Activated CD8-positive, alpha-beta memory T cell treated with anti-CD3 and anti-CD28 coated beads for 48 hours (primary cell): ENCODE measurements at places on chromosomes 11 and 22.

GRCh38 chr11:133810766-133811165 is 34.5 kb downstream of the SPATA19 start:
- DNase-seq = no peak

DNA sequence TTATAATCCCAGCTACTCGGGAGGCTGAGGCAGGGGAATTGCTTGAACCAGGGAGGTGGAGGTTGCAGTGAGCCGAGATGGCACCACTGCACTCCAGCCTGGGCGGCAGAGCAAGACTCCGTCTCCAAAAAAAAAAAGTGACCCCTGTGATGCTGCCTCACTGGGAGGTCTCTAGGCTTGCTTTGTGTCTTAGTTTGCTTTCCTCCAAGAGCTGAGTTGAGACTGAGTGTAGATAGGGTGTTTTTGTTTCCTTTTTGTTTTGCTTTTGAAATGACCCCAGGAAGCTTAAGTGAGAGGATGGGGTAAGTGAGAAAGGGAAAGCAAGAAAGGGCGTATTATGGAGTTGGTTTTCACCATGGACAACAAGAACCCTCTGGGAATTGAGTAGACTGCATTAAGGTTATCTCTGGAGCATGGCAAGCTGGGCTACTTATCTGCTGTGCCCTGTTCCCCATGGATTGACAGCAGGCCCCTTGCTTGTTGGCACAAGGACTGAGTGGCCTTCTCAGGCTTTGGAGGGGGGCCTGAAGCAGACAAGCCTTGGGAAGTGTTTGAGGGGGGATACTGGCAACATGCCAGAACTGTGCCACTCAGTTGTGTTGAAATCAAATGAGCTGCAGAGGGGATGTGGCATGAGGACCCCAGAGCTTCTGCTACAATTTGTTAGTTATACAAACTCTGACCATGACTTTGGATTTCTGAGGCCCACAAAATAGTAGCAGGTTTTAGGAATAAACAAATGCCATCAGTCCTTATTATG is 300.6 kb upstream of the C11orf87 start:
- no peak for DNase-seq

- no peak for DNase-seq
These were observed 580.4 kb downstream of the CNTN5 start for GRCh38 chr11:99601179-99601578.

DNA sequence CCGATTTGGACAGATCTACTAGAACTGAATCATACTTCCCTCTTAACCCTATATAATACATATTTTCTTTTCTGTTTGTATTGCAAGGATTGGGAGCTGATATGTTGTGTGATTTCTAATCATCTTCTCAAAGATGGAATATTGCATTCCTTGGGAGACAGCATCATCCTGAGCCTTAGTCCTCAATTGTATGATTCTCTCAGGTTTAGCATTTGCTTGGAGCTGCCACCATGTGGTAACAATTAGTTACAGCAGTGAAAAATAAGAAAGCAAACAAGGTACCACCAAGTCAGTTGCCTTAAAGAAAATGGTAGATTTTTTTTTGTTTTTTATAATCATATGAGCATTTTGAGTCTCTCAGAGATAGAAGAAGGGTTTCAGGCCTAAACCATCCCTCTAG is 11.9 kb downstream of the SNX19 start:
- DNase-seq = no peak

- no peak for DNase-seq
These were observed 47.1 kb downstream of the SLC22A12 start for GRCh38 chr11:64638018-64638665.

DNA sequence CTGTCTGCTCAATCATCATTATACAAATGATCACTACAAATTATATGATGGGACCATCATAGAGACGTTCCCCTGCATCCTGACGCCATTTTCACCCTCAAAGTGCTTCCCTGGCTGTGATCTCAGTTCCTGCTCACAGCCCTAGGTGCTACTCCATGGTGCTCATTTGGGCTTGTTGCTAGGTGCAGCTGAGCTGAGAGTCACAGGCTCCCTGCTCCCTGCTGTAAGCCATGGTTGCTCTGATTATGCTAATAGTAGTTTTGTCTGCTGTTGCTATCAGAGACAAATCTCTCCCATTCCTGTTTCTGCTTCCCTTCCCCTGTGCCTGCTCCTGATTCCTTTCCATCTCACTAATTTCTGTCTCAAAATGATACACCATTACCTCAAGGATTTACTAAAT is 474.3 kb downstream of the METTL15 start:
- no peak for DNase-seq

DNA sequence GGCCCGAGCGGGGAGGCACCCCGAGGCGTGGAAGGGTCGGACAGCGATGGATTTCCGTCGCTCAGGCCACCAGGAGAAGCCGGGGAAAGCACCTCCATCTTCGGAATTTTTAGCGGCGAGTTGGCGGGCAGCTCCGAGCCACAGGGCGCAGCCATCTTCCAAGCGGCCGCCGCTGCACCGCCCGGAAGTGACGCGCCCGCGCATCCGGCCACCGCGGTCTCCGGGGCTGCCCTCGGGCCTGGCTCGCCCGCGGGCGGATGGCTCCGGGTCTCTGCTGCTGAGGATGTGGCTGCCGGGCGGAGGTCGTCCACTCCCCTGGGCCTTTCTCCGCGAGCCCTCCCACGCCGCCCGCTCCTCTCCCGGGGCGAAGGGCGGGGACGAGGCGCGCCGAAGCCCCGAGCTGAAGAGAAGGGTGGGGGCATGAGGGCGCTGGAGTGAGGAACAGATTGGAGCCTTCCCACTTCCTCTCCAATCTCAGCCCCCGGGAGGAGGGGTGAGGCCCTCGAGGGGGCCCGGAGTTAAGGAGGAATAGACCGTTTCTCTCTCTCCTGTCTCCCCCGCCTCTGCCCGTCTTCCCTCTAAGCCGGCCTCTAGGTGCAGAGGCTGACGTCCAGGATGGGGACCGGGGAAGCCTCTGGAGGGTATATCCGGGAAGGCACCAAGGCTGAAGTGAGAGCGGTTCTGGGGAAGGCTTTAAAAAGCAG is at the start of gene MSANTD2:
TSS of gene MSANTD2 (minus strand) at position 181 of the 704 bp plus-strand sequence. CDS start at position 155, 26 bp downstream.
- peak; percentile 61 for DNase-seq

- DNase-seq = no peak
These were observed 63.1 kb downstream of the RAB30 start for GRCh38 chr11:83008581-83008923.

GRCh38 chr11:5335170-5335569 is 8.2 kb downstream of the OR51B5 start:
- no peak for DNase-seq

- no peak for DNase-seq
These were observed 2.2 kb upstream of the RPS6KA4 start for GRCh38 chr11:64356498-64357411.

DNA sequence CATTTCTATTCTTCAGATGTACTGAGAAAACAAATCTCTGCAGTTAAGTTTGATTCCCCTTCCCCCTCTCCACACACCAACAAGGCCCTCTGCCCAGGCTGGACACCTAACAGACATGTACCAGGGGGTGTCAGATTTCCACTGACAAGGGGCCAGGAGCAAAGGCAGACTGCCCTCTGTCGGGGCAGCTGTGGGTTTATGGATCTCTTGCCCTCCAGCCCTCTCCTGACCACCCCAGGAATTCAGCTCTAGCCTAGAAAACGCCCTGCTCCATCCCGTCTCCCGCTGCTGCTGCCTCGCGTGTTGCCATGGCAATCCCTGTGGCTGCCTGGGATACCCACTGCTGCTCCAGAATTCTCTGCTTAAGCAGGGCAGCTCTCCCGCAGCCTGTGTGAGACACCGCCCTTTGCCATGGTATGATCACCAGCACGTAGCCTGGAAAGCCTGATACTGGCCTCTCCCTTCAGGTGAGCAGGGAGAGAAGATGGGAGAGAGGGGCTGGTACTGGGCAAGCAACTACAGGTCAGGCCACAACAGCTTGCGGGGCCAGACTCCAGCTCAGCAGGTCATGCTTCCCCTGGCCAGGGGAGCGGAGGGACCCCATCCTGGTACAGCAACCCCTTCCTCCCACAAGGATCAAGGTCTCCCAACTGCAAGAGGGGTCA is 41.6 kb downstream of the BUD13 start:
- no peak for DNase-seq

GRCh38 chr11:25733777-25734176 is 598.2 kb upstream of the ANO3 start:
- DNase-seq = no peak

GRCh38 chr11:6022956-6023355 is 7.6 kb downstream of the OR56A1 start:
- DNase-seq = no peak

DNA sequence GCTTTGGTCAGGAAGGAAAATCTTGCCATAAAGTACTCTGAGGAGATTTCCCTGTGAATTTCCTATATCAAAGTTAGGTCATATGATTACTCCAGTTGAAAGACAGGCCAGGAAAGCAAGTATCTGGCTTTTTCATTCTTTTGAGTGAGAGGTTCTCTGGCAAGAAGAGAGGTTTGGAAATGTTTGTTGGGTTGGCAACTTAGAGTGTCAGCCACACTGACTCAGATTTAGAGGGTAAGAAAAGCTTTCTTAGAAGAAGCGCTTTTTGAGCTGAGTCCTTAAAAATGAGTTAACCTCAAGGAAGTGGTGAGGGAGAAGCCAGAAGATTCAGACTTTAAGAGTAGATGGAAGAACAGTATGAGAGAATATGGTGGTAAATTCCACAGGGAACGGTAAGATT is 86.1 kb upstream of the BDNF start:
- no peak for DNase-seq

- DNase-seq = no peak
These were observed 5.4 kb downstream of the MMP1 start for GRCh38 chr11:102792604-102793003.

DNA sequence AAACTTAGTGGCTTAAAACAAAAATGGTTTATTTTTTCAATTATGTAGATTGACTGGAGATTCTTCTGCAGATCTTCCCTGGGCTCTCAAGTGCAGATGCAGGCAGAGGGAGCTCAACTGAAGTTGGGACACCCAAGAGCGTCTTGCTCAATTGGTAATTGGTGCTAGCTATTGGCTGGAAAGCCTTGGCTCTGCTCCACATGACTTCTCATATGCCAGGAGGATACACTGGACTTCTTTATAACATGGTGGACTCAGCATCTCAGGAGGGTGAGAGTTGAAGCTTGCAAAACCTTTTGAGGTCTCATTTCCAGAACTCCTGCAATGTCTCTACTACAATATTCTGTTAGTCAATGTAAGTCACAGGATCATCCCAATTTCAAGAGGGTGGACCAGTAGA is 42.2 kb upstream of the PRSS23 start:
- no peak for DNase-seq

DNA sequence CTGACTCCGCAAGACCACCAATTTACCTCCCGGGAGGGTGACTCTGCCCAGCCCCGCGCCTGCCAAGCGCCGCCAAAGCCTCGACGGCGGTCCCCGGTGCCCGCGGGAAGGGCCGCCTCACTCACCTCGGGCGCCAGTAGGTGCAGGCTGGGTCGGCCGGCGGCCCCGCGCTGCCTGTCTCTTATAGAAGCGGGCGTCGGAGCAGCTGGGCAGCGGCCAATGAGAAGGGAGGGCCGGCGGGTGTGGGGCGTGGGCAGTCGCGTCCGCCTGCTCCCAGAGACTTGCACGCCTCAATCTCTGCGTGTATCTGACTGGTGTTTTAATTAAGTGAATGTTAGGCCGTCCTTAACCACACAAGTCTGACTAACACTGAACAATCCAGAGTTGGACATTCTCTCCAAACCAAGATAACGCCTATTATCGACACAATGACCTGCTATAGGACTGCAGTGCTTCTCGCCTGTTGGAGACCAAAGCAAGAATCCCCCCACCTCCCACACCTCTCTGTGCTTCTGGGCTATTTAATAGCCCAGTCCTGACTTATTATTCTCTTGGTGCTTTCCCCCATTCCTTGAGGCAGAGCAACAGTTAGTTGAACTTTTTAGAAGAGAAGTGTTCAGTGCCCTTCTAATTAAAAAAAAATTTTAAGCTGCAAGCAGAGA is at the start of gene TPH1:
TSS of gene TPH1 (minus strand) at position 154 of the 662 bp plus-strand sequence. CDS start 5,507 bp downstream, outside the sequence.
- DNase-seq = no peak

- DNase-seq = no peak
These were observed 169.3 kb downstream of the CTTN start for GRCh38 chr11:70567680-70568034.

GRCh38 chr22:30307041-30307574 is 17.8 kb upstream of the CASTOR1 start:
- no peak for DNase-seq

DNA sequence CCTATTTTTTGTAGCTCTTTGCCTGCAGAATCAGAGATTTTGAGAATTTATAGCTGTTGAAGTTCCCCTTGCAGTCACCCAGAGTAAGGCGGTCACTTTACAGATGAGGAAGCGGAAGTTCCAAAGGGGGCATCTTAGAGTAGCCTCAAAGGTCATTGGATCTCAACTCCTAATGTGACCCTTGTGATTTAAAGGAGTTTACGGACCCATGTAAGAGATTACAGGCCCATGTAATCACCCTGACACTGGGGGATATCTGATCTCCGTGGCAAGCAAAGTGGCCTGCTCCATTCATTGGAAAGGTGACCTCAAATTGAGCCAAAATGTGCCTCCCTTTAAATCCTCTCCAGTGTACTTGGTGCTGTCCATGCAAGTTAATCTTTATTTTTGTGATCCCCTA is 15.7 kb downstream of the P2RX3 start:
- DNase-seq = no peak

- DNase-seq = no peak
These were observed 76.9 kb upstream of the B3GAT1 start for GRCh38 chr11:134488913-134489312.

DNA sequence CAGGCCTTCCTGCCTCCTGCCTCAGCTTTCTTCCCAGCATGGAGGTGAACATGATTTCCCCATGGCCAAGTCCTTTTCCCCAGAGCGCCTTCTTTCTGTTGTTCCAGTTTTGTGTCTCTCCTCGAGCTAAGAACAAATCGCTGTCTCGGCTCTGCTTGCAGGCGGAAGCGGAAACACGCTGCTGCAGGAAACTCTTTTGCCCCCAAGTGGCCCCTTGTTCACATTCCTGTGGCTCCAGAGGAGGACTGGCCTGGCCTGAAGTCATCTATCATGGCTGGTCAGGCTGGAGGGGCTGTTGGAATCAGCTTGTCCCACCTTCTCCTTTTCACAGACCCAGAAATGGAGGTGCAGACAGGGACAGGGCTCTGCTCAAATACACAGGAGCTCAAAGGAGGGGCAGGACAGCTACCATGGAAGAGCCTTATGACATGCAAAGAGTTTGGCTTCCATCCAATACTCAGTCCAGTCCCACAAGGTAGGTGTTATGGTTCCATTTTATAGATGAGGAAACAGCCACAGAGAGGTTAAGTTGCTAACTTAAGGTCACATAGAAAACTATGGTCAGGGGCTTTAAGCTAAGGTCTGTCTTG is 182.2 kb upstream of the SYT13 start:
- no peak for DNase-seq

DNA sequence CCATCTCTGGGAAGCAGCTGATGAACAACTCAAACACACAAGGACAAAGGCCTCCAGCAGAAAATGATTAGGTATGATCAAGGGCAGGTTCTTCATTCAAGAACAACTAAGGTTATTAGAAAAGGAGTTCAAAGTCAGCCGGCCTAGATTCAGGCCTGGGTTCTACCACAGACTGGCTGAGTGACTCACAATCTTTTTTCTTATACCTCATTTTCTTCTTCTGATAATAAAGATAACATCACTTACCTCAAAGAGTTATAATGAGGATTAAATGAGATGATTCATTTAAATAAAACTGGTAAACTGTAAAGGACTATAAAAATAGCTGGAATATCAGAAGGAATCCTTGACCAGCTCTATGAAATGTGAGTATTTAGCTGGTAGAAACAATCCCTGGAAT is 49.3 kb upstream of the PPP2R1B start:
- DNase-seq = no peak
